SK-MEL-5 (cell line): ENCODE measurements at places on chromosomes 5 and 9. TPM values are rescaled to one million over a fixed set of nuclear protein-coding genes. Genes with fewer than 3 reads are reported as not detected.

The HNRNPAB gene
- total RNA-seq: 42.2 and 52.1 TPM in 2 replicates

The SOHLH1 gene
- total RNA-seq: 0.27 TPM in 1 of 2 replicates, not detected in the other

DNA sequence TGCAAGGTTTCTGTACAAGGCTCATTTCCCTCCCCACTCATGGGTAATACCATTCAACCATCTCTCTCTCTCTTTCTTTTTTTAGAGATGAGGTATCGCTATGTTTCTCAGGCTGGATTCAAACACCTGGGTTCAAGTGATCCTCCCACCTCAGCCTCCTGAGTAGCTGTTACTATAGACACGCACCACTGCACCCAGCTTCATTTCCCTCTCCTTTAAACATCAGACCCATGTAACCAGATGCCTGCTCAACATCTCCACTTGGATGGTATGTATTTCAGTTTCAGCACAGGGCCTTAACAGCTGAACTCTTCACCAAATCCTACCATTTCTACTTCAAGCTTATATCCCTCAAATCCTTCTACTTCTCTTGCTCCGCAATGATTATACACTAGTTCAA, 117.4 kb downstream of the SSBP2 start:
- no peak for DNase-seq

DNA sequence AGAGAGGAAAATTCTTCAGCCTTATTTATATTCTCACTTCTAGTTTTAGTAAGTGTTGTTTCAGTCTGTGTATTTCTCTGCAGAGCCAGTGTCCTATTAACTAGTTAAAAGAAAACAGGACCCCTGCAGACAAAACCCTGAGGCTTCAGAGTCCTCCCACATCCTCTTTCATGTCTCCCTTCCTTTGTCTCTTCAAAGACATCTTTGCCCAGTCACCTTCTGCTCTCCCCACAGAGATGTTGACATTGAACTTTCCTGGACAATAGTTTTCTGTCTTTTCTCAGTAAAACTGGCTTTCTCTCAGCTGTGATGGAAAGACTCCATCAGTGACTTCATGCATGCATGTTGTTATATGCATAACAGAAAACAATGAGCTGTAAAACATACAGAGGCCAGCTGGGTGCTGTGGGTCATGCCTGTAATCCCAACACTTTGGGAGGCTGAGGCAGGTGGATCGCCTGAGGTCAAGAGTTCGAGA, 20.2 kb downstream of the GRAMD2B start:
- no peak for DNase-seq

DNA sequence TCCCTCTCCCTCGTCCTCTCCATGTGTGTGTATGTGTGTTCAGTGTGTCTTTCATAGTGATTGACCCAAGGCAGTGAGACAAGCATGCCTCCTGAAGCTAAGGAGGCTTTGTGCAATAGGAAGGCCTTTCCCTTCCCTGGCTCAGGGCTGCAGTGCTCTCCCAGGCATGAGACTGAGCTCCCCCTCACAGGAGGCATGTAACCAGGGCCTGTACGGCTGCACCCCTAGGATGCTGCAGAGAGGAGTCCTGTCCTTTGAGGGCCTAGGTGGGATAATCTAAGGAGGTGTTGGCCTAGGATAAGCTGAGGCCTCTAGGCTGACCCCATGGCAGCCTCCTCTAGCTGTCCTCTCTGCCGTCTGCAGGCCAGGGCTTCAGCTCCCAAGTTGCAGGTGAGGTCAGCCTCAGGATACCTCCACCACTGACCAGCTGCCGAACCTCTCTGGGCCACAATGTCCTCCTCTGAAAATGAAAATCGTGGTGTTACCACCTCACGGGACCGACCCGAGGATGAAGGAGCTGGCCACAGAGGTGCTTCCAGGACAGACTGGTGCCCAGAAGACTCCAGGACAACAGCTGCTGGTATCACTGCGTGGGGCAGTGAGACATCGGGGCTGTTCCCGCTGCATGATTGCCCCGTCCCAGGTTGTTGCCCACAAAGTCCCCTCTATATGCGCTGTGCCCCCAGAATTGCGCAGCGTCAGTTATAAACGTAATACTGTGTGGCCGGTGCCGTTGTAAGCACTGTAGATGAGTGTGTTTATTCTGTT, 129.6 kb downstream of the BARX1 start:
- no peak for DNase-seq

- DNase-seq: no peak
Measured at GRCh38 chr5:140106805-140107311, 7.1 kb upstream of the PURA start.

GRCh38 chr9:110864011-110864410, 174.3 kb downstream of the LPAR1 start:
- DNase-seq: no peak
